ENCODE measurements at places on chromosomes 2 and 18.

GRCh38 chr2:195727106-195727505 is 70.1 kb downstream of the SLC39A10 start:
- DNase-seq, result no peak

DNA sequence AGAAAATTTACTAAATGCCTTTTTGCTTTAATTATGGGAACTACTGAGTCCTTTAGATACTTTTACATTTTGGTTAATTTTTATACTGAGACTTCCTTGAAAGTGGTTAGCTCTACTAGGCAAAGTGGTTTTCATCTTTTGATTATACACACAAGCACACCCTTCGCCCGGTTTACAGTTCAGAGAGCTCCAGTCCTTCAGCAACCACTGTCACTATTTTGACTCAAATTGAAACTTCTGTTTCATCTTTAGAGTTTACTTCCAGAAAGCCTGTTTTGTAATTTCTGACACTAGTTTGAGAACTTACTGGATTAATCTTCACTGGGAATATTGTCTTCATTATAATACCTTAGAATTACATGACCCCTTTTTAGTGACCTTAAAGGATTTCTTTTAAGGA is 140.3 kb upstream of the FOSL2 start:
- no peak for DNase-seq

DNA sequence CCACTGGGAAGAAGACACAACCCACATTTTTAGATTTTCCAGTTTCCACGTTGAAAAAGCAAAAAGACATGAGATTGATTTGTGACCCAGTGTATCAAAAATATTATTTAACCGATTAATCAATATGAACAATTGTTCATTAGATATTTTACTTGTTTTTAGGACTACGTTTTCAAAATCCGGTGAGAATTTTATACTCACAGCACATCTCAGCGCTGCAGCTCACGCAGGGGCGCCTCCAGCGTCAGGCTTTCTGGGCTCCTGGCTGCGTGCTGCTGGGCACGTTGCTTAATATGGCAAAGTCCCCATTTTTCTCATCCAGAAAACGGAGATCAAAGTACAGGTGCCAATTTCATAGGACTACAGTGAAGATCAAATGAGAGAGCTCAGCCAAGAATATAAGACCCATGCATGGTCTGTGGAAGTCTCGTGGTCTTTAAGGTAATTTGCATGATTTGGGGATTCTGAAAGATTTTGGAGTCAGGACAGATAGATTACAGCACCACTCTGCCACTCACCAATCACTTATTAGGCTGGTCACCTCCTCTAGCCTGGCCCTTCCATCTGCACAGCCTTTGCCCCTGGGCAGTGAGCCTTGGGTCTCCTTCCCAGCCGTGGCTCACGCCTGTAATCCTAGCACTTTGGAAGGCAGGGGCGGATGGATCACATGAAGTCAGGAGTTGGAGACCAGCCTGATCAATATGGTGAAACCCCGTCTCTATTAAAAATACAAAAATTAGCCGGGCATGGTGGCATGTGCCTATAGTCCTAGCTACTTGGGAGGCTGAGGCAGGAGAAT is 36.2 kb downstream of the PTPN18 start:
- peak; percentile 49 for DNase-seq

DNA sequence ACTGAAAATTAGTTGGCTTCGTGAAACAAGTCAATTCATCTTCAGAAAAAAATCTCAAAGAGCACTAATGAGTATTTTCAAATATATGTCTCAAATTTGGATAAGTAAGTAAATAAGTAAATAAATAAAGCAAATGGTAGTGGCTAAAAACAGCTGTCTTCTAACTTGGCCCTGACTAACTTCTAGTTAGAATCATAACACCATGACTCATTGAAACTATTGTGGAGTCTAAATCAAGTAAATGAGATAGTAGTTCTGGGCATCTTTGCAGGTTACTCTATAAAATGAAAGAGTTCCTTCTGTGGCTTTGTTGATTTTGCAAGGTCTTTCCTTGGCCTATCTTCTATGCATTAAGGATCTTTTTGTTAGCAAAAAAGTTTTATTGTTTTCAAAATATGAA is 110.7 kb downstream of the SLC8A1 start:
- no peak for DNase-seq

GRCh38 chr2:60979231-60979630 is 38.3 kb upstream of the PEX13 start:
- DNase-seq, result no peak

- DNase-seq, result no peak
Measured at GRCh38 chr2:100928235-100928634, 73.9 kb upstream of the RPL31 start.

- DNase-seq, result no peak
Measured at GRCh38 chr18:58381676-58382411, 247.0 kb downstream of the ALPK2 start.

- no peak for DNase-seq
Measured at GRCh38 chr2:202056611-202057010, 16.4 kb upstream of the KIAA2012 start.

- DNase-seq, result no peak
Measured at GRCh38 chr2:197399887-197400540, 34.8 kb downstream of the SF3B1 start.

DNA sequence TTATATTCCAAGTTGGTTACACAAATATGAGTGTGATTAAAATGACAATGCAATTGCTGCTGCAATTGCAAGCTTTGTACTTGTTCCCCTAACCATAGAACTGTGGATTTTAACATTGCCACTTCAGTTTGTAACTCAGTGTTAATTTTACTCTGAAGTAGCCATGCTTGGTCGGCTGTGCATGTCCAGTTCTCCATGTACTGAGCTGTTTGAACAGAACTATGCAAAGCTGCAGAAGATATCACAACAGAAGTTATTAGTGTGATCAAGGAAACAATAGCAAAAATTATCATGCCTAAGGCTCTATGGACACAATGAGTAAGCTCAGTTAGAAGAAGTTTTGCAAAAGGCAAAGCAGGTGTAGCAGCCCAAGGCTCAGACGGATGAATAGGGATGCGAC is 45.3 kb downstream of the CXCR4 start:
- DNase-seq, result no peak

DNA sequence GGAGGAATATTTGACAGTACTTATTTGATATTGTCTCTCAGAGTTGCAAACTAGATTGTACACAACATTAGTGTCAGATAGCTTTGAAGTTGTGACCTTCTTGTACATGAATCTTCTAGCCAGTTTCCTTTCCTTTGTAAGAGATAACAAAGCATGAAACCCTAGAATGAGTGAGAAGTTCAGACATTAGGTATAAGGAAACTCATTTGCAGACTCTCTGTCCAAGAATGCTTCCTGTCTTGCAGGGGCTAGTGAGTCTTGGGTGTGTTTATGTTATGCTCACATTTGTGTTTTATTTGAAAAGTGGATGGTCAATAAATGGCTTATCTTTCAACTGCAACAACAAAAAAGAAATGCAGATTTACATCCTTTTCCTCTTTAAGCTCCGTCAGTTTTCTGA is 1.4 kb downstream of the BOD1L2 start:
- no peak for DNase-seq

GRCh38 chr2:46026431-46026830 is 270.8 kb upstream of the EPAS1 start:
- DNase-seq, result no peak

- DNase-seq, result no peak
Measured at GRCh38 chr18:77093586-77093985, 39.0 kb downstream of the MBP start.

- DNase-seq, result no peak
Measured at GRCh38 chr2:268323-268722, 3.6 kb downstream of the ACP1 start.

DNA sequence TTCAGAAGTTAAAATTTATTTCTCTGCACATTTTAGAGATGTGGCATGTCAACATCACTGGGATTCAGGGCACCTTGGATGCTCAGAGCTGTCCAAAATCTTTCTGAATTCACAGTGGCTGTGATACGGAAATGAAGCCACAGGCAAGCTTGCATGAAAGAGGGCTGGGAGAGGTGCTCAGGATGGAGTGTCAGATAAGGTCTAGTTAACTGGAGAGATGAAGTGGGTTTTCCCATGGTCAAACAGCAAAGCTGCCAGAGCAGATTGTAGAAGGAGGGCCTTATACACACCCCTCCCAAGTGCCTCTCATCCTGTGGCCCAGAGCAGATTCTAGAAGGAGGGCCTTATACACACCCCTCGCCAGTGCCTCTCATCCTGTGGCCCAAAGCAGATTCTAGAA is 286.8 kb upstream of the PXDN start:
- DNase-seq, result no peak

DNA sequence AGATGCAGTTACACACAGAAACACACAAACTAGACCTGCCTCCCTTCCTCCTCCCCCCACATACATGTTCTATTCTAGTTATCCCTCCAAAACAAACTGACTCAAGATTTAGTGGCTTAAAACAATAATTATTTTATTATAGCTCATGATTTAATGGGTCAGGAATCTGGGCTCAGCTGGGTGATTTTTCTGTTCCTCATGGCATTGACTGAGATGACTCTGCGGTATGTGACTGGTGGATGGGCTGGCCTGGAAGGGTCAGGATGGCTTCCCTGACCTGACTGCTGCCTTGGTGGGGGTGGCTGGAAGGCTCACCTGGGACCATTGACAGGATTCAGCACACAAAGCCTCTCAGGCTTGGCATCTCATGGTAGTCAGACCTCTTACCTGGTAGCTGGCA is 33.7 kb upstream of the NTSR2 start:
- no peak for DNase-seq

GRCh38 chr2:233531955-233532354 is 34.6 kb downstream of the USP40 start:
- no peak for DNase-seq

DNA sequence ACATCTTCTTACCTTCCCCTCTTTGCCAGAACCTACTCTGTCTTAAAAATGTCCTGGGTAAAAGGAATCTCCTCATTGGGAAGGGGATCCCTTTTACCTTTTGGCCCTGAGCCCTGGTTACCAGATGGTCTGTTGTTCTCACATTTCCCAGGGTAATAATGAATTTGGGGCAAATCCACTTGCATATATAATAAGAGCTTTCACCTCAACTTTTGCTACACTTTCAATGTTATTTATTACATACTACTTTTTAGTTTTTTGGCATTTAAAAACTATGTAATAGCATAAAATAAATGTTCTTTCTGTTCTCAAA is 15.0 kb downstream of the CERS6 start:
- no peak for DNase-seq

DNA sequence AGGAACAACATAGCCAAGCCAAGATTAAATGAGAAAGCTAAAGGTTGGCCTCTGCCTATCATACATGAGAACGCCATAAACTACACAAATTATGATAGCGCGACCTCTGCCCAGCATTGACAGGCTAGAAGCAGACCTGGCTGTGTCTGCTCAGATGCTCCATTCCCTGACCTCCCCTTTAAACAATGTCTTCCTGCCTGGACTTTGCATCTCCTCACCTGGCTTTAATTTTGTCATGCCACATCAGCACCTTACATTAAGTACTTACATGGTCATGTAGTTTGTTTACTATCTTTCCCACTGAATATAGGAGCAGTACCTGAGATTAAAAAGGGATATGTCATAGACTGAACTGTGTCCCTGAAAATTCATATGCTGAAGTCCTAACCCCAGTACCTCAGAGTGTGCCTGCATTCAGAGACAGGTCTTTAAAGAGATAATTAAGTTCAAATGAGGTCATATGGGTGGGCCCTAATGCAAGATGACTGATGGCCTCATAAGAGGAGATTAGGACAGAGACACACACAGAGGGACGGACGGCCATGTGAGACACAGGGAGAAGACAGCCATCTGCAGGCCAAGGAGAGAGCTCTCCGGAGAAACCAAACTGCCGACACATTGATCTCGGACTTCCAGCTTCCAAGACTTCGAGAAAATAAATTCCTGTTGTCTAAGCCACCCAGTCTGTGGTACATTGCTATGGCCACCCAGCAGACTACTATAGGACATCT is 103.7 kb downstream of the BIN1 start:
- no peak for DNase-seq

DNA sequence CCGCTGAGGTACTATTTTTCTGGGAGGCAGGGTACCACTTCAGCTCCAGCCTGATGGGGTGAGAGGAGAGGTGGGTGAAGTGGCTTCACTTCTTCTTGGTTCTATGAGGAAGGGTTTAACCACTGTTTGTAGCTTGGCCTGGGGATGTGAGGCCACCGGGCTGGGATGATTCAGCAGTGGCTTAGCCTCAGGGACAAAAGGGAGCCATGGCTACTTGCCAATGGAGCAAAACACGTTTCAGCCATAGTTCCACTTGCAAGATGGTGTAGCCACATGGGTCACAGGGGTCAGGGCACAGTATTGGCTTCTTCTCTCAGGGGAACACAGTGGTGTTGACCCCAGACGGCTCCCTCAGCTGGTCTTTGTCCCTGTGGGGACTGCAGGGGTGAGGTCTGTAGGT is 14.9 kb downstream of the ZDBF2 start:
- DNase-seq, result no peak

GRCh38 chr2:11343650-11344341 is 640 bp downstream of the ROCK2 start:
- peak; percentile 71 for DNase-seq

DNA sequence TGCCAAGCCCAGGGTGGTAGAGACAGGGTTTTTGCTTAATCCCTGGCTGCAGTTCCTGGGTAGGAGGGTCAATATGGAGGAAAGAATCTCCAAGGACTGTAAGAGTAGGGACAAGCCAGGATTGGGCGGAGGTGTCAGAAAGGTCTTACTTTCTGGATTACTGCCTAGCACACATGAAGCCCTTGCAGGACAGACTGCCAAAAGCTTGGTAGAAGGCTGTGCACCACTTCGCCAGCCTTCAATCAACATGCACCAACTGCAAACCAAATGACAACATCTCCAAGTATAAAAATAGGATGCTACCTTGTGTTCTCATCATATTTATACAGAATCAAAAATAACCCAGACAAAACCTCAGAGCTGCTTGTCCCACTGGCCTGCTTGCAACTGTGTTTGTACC is 3.7 kb downstream of the ZNF142 start:
- no peak for DNase-seq

DNA sequence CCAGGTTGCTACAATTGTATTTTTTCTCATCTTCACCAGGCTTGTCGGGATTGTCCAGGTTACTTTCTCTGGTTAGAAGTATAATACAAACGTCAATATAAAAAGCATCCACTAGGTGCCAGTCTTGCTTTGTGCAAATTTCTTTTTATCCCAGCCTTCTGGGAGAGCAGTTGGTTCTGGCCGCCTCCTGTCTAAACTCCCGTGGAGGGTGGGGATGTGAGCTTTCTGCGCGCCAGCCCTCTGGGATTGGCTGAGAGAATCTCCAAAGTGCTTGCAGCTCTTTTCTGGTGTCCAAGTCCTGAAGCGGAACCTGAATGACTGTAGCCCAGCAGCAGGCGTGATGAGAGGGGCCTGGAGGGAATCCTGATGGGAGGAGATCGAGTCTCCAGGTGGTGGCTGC is 22.4 kb upstream of the TOGARAM2 start:
- DNase-seq, result peak; percentile 76

- DNase-seq, result no peak
Measured at GRCh38 chr2:200455958-200456421, 53.9 kb downstream of the KCTD18 start.

GRCh38 chr18:2536063-2536462 is 35.2 kb downstream of the METTL4 start:
- DNase-seq, result no peak
